CD8-positive, alpha-beta memory T cell (primary cell): ENCODE measurements at places on chromosomes 13 and 19. TPM values are rescaled to one million over a fixed set of nuclear protein-coding genes. Genes with fewer than 3 reads are reported as not detected.

PGLYRP1 gene
- not detected for total RNA-seq

CYP4F12 gene
- total RNA-seq = 0.93 TPM

CDC16 gene
- 79.5 TPM for total RNA-seq

PCP2 gene
- 0.91 TPM for total RNA-seq

C13orf42 gene
- not detected for total RNA-seq

PPP1R37 gene
- total RNA-seq = 17.8 TPM

CFAP97D2 gene
- not detected for total RNA-seq

SIGLECL1 gene
- not detected for total RNA-seq

KRTDAP gene
- not detected for total RNA-seq

OXGR1 gene
- total RNA-seq = not detected

FCAR gene
- not detected for total RNA-seq

NFIX gene
- total RNA-seq = 2.3 TPM

ZNF541 gene
- 0.44 TPM for total RNA-seq

ETV2 gene
- total RNA-seq = 1.2 TPM

NKPD1 gene
- total RNA-seq = 0.18 TPM

CGB8 gene
- total RNA-seq = not detected

APLP1 gene
- total RNA-seq = 0.85 TPM

DPF1 gene
- total RNA-seq = 0.78 TPM

FCER2 gene
- 1.6 TPM for total RNA-seq

KLK15 gene
- not detected for total RNA-seq

APOC1 gene
- 4.6 TPM for total RNA-seq

DGKH gene
- total RNA-seq = 10.9 TPM

S1PR4 gene
- total RNA-seq = 64.3 TPM

IGFL1 gene
- not detected for total RNA-seq

ZNF90 gene
- total RNA-seq = 11.9 TPM

SMIM17 gene
- not detected for total RNA-seq

SLC7A10 gene
- total RNA-seq = not detected

RNF225 gene
- 0.28 TPM for total RNA-seq

PHLDB3 gene
- total RNA-seq = 13.5 TPM

MARCHF2 gene
- total RNA-seq = 13.1 TPM

VSIG10L gene
- total RNA-seq = 3.6 TPM

GGACT gene
- 5.7 TPM for total RNA-seq

PEPD gene
- 49.0 TPM for total RNA-seq

S1PR2 gene
- total RNA-seq = 18.4 TPM

SEMA6B gene
- 0.55 TPM for total RNA-seq

ICAM1 gene
- total RNA-seq = 66.8 TPM

ZNF667 gene
- 0.74 TPM for total RNA-seq

RNF113B gene
- total RNA-seq = not detected
